Right cardiac atrium (tissue), 5 donors: ENCODE measurements at places on chromosomes 16 and 17. TPM values are rescaled to one million over a fixed set of nuclear protein-coding genes. Genes with fewer than 3 reads are reported as not detected.

DNA sequence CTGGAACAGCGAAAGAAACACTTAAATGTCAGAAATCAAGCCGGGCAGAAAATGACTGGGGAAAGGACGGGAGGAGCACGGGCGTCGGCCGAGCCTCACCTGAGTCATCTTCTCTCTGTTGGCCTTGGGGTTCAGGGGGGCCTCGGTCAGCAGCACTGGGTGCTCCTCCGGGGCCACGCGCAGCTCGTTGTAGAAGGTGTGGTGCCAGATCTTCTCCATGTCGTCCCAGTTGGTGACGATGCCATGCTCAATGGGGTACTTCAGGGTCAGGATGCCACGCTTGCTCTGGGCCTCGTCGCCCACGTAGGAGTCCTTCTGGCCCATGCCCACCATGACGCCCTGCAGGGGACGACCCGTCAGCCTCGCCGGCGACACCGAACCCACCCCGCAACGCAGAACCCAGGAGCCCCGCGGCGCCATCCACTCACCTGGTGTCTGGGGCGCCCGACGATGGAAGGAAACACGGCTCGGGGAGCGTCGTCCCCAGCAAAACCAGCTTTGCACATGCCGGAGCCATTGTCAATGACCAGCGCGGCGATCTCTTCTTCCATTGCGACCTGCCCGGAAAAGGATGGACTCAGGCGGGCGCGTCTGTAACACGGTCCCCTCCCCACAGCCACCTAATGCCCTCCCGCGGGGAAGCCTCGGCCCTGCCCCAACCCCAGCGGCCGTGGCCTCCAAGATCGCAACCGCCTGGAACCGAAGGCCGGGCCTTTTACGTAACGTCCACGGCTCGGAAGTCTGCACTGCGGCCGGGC is 616 bp downstream of the ACTG1 start:
- peak; percentile 78 for DNase-seq

The FAM171A2 gene
- 3.0 TPM for total RNA-seq

The SHISA9 gene
- 1.2 TPM for total RNA-seq

DNA sequence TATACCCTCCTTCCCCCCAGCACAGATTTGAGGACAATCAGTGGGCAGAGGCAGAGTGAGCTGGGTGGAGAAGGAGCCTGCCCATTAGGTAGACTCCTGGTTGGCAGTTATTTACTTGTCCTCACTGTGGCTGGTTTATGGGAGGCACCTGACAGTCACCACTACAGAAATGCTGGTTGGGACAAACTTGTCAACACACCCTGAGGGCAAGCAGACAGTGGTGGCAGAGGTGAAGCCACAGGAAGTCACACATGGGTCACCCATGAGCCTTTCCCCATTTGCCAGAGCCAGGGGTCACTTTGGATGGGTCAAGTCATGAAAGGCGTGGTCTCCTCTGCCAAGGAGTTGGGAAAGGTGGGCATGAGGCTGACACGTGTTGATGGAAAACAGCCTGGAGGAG is 6.4 kb downstream of the SCNN1G start:
- no peak for DNase-seq

- DNase-seq: peak; percentile 88
Observed at GRCh38 chr17:44354582-44355561, 8.8 kb downstream of the FAM171A2 start.

The MT1E gene
- total RNA-seq: 88.4 TPM
